ENCODE measurements at places on chromosomes 11 and 22.

- no peak for DNase-seq
Observed at GRCh38 chr11:117828611-117829368, 4.2 kb upstream of the FXYD2 start.

- DNase-seq: no peak
Observed at GRCh38 chr11:15621565-15621964, 506.8 kb downstream of the INSC start.

- no peak for DNase-seq
Observed at GRCh38 chr11:95042239-95042638, 7.0 kb upstream of the KDM4F start.

DNA sequence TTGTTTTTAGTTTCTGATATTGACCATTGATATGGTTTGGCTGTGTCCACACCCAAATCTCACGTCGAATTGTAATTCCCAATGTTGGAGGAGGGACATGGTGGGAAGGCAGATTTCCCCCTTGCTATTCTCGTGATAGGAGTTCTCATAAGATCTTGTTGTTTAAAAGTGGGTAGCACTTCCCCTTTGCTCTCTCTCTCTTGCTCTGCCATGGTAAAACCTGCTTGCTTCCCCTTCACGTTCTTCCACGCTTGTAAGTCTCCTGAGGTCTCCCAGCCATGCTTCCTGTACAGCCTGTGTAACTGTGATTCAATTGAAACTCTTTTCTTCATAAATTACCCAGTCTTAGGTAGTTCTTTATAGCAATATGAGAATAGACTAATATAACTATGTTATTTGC, 203.6 kb upstream of the CHORDC1 start:
- DNase-seq: no peak

DNA sequence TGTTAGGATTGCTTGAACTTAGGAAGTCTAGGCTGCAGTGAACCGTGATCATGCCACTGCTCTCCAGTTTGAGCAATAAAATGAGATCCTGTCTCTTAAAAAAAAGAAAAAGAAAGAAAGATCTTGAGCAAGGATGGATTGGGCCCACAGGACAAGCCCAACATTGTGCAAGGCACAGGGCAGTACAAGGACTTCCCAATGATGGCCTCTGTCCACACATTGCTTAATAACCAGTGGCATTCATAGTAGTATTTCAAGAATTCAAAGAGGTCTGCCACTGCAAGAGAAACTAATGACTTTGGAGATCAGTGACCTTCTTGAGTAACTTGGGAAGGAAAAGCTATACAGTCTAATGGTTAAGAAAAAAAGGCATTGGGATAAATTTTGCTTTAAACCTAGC, 44.6 kb downstream of the SEZ6L start:
- no peak for DNase-seq

DNA sequence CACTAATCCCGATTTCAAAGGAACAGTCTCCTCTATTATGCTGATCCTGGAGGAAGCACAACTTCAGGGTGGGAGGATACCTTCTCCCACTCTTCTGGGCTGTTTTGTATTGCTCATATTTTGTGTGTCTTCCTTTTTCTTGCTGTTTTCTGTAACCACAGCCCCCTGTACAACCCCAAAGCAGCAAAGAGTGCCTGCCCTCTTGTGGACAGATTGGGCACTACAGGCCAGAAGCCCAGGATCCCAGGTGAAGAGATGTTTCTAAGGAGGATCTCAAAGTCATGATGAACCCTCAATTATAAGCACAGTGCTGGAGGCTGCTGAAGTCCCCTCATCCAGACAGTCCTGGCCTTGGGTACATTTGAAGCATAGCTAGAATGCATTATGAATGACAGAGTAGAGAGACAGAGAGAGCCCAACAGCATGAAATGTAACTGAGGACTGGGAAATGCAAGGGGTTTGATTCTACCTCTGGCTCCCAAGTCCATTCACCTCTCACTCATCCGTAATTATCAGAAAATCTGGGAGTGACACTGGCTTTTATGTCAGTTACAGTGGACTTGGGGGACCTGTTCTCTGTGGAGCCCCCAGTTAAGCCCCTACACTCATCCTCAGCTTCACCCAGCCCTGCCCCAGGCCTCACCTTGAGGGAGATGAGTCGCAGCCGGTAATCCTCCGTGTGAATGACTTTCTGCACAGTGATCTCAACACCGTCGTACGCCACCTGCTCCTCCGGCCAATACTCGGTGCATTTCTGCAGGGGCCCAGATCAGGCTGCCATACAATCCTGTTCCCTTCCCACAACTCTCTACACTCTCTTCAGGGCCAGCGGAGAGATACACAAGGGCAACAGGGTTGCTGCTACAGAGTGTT, 6.2 kb upstream of the IGSF22 start:
- peak; percentile 61 for DNase-seq

DNA sequence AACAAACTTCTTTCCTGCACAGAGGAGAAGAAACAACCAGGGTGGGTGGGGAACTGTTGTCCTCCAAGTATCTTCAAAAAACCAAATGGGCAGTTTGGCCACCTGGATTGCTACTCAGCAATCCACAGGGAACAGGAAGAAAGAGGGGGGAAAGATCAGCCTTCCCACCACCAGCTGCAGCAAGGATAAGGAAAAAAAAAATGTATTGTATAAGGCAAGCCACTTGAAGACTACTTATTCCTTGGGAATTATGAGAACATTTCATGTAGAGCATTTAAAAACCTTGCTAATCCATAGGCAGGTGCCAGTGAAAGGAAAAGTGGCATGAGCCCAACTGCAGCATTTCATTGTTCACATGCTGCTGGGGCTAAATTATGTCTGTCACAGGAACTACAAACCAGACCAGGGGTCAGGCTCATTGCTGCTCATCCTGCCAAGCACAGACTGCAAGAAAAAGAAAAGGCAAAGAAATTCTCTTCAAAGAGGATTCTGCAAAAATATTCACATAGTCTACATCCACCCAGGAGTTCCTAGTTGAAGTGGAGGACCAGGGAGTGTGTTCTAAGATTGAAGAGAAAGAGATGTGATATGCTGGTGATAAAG, 2.2 kb downstream of the RAB30 start:
- DNase-seq: no peak

DNA sequence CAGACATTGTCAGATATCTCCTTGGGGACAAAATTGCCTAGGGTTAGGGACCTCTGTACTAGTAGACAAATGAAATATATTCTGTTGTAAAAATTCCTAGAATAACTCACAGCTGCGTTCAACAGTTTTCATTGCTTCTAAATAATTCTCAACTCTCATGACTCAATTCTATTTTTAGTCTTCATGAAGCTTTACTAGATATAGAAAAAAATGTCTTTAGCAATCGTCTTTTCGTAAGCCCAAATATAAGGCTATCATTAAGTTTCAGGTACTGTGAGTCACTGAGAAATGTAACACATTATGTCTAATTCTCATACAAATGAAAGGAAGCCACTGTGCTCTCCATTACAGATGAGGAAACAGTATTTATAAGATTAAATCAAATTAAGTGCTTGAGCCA, 6.4 kb downstream of the MMP12 start:
- DNase-seq: peak; percentile 3

DNA sequence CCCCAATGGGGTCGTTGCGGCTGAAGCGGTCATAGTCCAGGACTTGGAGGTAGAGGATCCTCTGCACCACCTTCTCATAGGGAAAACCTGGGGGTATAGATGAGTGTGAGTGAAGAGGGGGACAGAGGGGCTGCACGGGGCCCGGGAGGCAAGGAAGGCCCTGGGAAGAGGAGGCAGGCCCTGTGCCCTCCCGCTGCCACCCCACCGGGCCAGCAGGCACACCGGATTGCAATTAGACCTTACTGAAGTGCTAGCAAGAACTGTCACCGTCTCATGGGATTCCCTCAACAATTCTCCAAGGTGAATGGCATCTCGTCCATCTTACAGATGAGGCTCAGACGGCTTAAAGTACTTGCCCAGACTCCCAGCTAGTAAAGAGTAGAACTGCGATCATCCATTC, 15.9 kb downstream of the LRRC10B start:
- DNase-seq: no peak

- peak; percentile 13 for DNase-seq
Observed at GRCh38 chr11:59463190-59463641, 6.5 kb downstream of the OR4D6 start.

DNA sequence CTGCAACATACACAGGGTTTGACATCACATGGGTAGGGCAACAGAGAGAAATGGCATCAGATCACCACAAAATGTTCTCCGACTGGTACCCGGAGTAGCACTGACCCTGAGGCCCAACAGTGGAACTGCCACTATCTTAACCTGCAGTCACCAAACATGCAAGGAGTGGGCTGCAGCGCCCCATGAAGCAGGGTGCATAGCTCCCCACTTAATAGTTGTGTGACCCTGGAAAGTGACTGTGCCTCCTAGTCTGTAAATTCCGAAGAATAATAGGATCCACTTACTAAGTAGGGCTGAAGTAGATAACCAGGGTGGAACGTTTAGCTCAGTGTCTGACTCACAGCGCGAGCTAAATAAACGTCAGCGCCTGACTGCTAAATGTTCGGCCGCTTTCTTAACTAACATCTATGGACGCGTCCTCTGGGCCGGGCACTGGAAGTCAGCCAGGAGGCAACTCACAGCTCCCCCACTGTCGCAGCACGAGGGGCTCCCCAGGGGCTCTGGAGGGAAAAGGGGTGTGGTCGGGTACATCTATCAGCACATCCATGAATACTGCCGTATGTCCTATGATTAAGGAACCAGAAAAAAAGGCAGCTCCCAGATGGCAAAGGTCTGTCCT, 777 bp downstream of the LTO1 start:
- DNase-seq: peak; percentile 26

DNA sequence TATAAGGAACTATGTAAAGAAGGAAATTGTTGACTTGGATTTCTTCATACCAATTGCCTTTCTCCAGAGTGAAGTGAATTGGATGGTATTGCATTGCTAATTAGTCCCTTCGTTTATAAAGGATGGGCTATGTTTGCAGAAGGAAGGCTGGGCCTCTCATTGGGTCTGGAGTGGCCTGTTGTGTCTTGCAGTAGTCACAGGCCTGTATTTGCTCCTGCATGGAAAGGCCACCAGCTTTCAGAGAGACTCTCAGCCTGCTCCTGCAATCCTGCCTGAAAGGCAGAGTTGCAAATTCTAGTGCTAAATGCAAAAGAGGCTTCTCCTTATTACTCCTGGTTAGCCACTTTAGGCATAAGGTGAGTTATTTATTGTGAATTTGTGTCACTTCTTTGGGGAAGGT, 103.8 kb downstream of the EXT2 start:
- no peak for DNase-seq

All from COLO829 (cell line).